ENCODE measurements at places on chromosomes 1 and 21.

GRCh38 chr1:183032122-183032921, 9.1 kb downstream of the LAMC1 start:
- no peak for DNase-seq

DNA sequence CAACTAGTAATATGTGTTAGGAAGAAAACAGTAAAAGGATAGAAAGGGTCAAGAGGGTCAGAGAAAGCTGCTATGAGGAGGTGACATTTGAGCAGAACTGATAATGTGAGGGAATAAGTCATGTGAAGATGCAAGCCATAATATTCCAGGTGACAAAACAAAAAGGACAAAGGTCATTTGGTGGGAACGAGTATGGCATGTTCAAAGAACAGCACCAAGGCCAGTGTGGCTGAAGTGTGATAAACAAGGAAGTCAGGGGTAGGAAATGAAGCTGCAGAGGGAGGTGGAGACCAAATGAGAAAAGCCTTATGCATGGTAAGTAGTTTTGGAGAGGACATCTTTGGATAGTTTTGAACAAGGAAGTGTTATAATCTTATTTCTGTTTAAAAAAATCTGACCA, 46.7 kb downstream of the LPGAT1 start:
- DNase-seq = no peak

DNA sequence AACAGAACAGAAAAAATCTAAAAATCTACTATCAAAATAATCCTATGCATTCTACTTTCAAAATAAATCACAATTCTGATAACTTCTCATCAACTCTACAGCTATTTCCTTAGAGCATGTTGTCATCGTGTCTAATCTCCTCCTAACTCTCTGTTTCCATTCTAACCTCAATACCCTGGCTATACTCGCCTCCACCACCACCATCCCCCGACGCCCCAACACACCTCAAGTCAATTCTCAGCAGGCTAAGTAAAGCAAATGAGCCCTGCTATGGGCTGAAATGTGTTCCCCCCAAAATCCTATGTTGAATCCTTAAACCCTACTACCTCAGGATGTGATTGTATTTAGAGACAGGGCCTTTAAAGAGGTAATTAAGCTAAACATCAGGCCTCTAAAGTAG, 34.6 kb downstream of the NRDC start:
- DNase-seq = no peak

GRCh38 chr1:69639159-69639558, 71.4 kb downstream of the LRRC7 start:
- DNase-seq = no peak

- DNase-seq = no peak
These were observed 38.3 kb downstream of the SNAP47 start for GRCh38 chr1:227773558-227773957.

DNA sequence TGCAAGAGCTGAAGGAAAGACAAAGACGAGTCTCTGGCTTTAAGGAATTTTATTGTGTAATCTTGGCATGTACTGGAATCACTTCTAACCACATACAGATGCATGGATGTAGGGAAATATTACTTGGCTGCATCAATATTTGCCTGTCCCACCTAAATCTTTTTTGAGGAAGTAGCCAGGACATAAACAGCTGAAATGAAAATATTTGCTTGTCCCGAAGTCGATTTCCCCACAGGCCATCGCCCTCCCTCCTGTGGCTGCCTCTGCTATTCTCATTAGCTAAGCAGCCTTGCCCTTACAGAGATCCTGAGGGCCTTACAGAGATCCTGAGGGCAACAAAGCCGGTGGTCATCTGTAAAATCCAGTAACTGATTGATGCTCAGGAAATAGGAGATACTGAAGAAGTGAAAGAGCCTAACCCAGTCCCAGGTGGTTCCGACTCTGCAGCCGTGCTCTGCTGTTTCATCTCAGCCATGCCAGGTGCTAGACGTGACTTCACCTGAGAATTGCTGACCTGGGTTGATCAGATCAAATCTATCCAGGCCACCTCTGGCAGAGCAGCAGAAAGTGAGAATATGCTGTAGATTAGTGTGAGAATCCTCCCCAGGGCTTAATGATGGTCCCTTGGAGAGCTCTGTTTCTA, 25.5 kb downstream of the MAN1C1 start:
- DNase-seq = no peak

DNA sequence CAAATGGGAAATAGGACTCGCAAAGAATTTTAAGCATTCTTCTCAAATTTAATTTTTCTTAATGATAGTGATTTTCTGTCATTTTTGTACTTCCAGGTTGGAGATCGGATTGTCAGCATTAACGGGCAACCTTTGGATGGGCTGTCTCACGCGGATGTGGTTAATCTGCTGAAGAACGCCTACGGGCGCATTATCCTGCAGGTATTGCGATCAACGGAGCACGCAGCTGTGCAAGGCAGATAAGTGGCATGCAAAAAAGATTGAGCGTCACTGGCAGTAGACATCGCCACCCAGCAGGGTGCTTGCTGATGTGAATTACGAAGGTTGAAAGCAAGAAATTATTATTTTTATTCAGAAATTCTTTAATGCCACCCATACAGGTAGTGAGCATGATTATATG, 65.9 kb upstream of the L1TD1 start:
- DNase-seq = no peak

DNA sequence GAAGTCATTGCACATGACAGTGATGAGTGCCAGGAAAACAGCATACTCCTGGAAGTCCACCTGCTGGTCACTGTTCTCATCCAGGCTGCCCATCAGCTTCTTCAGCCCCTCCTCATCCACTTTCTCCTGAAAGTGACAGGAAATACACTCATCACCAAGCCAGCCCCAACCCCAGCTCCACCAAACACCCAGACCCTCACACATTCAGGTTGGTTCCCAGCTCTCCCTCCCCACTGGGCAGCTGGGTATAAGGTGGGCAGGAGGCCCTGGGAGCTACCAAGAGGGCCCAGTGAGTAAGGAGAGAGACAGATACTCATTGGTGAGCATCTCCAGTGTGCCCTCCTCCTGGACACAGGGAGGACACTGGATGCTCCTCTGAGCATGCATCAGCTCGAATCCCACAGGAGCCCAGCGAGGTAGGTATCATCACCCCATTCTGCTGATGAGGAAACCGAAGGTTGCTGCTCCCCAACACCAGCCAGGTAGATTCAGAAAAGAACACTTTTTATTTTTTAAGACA, 4.1 kb downstream of the S100A2 start:
- no peak for DNase-seq

DNA sequence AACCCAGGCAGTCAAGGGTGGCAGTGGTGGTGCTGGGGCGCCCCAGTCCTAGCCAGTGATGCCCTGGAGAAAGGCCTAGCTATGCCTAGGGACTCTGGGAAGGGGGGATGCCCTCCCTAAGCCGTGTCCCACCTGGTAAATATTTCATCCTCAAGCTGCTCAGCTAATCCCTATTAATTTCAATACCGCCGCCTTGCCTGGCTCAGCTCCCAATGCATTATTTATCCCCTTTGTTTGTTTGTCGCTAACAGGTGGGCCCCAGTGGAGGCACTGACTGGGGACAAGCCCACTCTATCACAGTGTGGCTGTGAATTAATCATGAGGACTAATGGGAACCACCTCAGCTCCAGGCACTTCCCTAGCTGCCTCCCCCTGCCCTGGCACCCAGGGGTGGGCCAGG, 22.5 kb downstream of the DMAP1 start:
- no peak for DNase-seq

DNA sequence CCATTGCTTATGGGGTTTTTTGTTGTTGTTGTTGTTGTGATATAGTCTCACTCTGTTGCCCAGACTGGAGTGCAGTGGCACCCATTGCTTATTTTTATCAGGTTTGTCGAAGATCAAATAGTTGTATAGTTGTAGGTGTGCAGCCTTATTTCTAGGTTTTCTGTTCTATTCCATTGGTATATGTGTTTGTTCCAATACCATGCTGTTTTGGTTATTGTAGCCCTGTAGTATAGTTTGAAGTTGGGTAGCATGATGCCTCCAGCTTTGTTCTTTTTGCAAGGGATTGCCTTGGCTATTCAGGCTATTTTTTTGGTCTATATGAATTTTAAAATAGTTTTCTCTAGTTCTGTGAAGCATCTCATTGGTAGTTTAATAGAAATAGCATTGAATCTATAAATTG, 11.6 kb downstream of the ZNF678 start:
- DNase-seq = no peak

DNA sequence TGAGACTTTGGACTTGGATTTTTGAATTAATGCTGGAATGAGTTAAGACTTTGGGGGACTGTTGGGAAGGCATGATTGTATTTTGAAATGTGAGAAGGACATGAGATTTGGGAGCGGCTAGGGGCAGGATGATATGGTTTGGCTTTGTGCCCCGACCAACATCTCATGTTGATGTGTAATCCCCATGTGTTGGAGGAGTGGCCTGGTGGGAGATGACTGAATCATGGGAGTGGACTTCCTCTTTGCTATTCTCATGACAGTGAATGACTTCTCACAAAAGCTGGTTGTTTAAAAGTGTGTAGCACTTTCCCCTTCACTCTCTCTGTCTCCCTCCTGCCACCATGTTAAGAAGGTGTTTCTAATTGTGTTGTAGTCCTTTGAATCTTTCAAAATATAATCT, 9.3 kb upstream of the PHGDH start:
- no peak for DNase-seq

GRCh38 chr1:77983997-77984355, 5.1 kb upstream of the FUBP1 start:
- DNase-seq = no peak

- no peak for DNase-seq
These were observed 386.2 kb upstream of the ADGRL2 start for GRCh38 chr1:81414488-81415015.

DNA sequence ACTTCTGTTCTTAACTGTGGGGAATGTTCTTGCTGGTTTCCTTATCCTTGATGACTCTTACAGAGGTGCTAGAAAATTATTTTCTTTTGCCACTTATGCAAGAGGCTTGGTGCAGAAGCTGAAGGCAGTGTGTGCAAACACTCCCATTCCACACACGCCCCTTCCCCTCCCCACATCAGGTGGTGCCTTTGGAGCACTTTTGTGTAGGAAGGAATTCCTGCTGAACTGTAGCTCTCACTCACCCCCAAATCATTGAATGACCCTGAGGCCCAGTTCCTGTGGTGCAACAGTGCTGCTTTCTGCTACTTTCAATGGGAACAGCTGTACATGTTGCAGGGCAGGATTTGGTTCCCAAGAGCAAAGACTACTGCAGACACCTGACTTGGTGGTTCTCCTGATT, 101.8 kb downstream of the CD247 start:
- DNase-seq = no peak

DNA sequence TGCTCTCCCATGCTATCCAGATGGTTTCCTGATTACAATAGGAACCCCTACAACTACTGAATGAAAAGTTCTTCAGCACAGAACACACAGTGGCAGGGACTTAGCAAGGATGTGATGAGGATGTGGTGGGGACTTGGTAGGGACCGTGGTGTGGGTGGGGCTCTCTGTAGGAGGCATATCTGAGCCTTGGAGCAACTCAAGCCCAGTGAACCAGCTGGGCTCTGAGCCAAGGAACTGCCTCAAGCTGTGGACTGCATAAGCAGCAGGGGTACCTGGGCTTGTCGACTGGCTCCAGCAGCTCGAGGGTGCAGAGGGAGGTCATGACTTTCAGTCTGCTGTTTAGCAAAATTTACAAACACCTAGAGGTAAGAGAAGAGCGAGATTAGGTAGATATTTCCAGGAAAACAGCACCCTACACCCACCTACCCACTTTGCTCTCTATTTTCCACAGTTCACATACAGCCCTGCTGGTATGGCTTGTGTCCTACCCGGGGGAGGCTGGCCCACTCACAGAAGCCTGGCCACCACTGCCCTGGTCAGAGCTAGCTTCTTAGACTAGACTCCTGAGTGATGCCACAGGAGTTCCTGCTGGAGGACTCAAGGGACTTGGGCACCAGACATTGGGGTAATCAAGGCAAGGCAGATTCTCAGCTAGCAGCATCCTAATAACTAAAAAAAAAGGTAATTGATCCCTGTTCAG, 86.8 kb upstream of the GCLM start:
- no peak for DNase-seq

DNA sequence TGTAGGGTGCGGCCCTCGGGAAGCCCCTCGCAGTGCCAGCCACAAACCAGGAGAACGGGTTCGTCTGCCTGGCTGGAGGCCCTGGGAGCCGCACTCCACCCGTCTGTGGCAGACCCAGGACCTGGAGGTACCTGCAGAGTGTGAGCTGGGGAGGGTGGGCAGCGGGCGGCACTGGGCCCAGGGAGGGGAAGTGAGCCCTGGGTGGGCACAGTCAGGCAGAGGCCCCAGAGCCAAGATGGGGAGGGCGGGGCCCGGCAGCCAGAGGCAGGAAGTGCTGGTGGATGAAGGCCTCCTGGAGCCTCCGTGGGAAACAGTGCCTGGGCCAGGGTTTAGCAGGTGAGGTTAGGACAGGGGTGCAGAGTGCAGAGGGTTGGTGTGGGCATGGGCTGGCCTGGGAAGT, 4.0 kb upstream of the PEX10 start:
- DNase-seq = no peak

DNA sequence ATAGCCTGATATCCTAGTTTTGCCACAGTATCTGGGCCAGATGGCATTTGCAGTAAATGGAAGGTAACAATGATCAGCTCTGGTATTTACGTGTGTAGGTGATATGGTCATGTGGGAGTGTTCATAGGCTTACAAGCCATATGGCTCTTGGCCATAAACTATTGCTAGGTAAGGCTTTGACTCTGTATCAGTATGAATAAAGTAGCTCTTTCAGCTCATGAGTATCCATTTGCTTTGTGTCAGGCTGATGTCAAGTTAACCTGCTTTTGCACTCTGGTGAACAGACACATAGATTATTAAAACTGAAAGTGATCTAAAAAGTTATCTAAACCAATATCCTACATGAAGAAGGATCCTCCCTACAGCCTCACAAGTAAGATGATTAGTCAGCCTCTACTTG, 69.0 kb downstream of the DDR2 start:
- no peak for DNase-seq

DNA sequence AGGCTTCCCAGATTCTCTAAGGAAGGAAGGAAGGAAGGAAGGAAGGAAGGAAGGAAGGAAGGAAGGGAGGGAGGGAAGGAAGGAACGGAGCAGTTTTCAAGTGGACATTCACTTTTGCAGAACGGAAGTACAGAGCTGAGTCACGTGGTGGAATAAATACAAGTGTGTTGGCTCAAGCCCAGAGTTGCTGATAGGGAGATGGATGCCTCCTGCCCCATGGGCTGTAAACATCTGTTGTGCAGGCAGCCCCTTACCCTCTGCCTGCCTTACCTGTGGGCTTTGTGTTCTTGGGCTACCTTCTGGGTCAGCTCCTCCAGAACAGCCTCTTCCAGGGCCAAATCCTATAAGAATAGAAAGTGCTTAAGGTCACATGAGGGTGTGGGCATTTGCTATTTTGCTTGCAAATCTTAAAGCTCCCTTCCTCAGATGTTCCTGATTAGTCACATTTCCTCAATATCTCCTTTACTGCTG, 121.7 kb downstream of the SMYD2 start:
- no peak for DNase-seq

Data from amygdala (tissue), 56 donors.